ENCODE measurements at places on chromosomes 12 and 14.

- DNase-seq: no peak
Measured at GRCh38 chr12:68207276-68207675, 18.3 kb downstream of the IL26 start.

DNA sequence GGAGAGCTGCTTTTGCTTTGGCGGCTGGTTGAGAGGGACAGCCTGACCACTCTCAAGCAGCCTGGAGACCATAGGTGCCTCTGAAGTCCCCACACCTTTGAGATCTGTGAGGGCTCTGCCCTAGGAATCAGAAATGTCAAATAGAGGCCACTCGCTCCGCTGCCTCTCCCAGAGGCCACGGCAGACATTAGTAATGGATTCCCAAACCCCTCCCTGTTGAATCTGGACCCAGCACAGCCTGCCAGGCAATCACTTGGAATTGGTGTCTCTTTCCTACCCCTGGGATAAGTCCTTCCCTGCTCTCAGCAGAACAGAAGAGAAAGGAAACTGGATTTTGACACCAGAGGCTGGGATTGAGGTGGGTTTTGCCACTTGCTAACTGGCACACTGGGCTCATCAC, 25.0 kb downstream of the MMAB start:
- DNase-seq: no peak

- DNase-seq: no peak
Measured at GRCh38 chr14:69973846-69974245, 94.6 kb downstream of the SMOC1 start.

- no peak for DNase-seq
Measured at GRCh38 chr14:81423504-81423903, 23.4 kb upstream of the STON2 start.

GRCh38 chr12:131456301-131457027, 254.4 kb upstream of the SFSWAP start:
- DNase-seq: no peak

DNA sequence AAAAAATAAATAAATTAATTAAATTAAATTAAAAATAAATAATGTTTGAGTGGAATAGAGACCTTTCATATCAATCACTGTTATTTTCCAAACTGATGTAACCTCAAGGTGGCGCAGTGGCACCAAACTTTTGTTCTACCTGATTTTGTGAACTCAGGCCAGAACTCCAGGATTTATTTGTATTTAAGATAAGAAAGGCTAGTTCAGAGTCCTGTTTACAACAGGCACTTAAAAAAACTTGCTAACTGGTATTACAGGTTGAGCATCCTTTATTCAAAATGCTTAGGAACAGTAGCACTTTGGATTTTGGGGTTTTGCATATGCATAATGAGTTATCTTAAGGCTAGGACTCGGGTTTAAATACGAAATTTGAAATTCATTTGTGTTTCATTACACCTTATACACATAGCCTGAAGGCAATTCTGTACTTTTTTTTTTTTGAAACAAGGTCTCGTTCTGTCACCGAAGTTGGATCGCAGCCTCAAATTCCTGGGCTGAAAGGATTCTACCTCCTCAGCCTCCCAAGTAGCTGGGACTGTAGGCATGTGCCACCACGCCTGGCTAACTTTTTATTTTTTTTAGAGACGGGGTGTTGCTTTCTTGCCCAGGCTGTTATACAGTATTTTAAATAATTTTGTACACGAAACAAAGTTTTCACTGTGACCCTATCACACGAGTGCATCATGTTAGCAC, 32.4 kb downstream of the YY1 start:
- DNase-seq: no peak

DNA sequence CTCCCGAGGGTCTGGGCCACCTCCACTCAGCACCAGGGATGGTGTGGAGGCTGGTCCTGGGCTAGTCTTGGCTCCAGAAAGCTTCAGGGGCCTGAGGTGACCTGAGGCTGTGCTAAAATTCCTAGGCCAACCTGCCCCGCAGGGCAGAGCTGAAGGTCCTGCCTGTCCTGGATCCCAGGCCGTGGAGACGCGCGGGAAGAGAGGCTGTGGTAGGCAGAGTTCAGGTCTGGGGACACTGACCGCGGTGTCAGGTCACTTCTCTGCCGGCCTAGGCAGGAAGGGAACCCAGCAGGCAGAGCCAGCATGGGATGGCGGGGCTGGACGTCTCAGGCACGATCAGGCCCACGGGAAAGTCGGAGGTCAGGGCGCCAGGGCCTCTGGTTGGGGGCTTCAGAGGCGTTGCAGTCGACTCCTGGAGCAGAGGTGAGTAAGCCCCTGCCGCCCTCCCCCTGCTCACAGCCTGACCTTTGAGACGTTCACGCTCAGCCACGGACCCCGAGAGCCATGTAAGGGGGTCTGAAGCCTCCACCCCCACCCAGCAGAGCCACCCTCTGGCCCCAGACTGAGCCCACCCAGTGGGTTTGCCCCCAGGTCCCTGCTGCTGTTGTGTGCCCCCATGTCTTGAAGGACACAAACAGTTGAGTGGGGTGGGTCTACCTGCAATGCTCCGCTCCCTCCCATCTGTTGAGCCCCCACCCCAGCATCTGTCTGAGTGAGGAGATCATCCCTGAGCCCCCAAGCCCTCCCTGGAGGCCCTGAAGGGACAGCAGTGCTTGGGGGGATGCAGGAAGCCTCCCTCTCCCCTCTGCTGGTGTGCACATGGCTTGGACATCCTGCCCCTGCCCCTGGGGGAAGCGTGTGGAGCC, 142.7 kb downstream of the KIF26A start:
- no peak for DNase-seq

DNA sequence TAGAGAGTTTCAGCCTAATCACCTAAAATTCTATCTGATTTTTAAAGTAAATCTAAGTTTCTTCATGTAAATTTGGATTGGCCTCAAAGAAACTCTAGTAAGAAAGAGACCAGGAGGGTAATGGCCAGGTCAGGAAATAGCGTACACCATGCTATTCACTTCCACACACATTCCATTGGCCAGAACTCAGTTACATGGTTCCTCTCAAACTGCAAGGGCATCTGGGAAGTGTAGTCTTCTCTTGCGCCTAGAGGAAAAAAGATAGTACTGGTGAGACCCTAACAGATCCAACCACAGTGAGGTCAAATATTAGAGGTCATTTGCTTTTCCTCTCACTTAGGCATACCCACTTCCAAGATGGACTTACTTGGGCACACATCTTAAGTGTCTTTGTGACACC, 39.1 kb downstream of the MBIP start:
- DNase-seq: no peak

- no peak for DNase-seq
Measured at GRCh38 chr14:95956601-95957460, 80.2 kb downstream of the TUNAR start.

DNA sequence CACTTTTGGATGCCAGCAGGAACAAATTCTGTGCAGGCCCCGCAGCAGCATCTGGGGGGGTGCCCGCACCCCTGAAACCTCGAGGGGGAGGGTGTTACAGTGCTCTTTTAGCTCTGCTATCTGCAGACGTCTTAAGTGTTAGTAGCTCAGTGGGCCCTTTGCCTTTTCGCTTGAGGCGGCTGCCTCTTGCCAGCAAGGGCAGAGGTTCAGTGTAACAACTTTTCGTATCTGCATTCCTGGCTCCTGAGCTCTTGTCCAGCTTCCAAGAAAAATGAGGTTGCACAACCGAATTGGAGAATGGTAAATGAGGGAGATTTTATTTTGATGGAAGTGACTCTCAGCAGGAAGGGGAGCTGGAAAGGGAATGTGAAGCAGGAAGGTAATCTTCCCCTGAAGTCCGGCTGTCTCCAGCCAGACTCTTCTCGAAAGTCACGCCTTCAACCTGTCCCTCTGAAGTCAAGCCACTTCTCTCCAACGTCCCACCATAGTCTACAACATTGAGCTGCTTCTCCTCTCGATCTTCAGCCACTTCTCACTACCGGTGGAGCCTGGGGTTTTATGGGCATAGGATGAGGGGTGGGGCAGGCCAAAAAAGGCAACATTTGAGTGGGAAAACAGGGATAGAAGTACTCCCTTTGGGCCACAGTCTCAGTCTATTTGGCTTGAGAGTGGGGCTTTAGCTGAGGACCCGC, 17.8 kb downstream of the TAS2R50 start:
- no peak for DNase-seq

DNA sequence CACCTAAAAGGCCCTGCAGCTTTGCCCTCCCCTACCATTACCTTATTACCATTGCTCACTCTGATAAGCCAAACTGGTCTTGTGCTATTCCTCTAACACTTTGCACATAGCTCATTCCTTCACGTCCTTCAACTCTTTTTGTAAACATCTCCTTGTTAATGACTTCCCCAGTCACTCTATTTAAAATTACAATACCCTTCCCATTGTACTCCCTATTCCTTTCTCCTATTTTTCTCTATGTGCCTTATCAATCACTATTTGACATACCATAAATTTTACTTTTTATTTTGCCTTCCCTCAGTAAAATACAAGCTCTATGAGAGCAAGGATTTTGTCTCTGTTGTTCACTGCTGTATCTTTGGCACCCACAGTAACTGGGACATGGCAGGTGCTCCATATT, 5.4 kb downstream of the SARNP start:
- DNase-seq: no peak

- no peak for DNase-seq
Measured at GRCh38 chr12:78886719-78887407, 22.3 kb downstream of the SYT1 start.

DNA sequence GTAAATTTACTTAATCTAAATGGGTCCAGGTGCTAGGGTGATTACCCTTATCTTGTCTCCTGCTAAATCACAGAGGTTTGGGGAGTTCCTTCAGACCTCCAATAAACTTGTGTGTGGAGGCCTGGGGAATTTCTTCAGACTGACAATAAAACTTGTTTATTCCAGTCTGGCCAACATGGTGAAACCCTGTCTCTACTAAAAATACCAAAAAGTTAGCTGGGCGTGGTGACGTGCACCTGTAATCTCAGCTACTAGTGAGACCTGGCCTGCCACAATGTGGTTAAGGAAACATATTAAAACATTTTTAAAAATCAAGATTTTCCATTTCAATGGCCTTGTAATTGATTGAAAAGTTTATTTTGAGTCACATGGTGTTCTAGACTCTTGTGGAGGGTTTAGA, 126.9 kb upstream of the FGD4 start:
- DNase-seq: no peak

DNA sequence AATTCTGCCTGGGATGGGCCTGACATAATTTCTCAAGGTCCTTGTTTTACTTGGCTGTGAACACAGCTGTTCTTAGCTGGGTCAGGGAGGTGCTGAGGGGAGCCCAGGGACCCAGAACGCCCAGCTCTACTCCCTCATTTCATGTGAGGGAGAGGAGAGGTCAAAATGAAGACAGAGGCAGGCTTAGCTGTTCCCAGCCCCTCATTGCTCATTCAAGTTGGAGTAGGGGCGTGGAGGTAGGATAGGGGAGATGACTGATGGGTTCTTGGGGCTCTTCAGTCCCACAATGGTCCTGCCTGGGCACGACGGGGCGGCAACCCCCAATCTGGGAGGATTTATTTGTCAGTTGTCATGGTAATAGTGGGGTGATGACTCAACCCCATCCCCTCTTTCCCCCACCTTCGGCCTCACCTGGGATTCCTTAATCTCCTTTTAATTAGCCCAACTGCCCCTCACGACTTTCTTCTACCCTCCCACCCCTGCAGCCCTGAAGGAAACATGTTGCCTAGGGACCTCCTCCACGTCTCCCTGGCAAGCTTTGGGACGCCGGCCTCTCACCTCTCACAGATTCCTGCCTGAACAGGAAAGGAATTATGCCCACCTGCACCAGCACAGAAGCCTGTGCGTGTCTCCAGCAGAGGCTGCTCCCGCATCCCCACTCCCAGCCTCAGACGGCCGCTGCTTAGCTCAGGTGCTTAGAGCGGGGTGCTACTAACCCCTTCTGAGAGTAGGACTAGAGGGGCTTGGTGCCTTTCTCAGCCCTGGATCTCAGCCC, 10.2 kb downstream of the SPRYD3 start:
- no peak for DNase-seq

DNA sequence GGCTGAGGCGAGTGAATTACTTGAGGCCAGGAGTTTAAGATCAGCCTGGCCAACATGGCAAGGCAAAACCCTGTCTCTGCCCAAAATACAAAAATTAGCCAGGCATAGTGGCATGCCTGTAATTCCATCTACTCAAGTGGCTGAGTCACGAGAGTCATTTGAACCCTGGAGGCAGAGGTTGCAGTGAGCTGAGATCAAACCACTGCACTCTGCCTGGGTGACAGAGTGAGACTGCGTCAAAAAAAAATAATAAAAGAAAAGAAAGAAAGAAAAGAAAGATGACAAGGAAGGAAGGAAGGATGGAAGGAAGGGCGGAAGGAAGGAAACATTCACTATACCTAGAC, 159.6 kb upstream of the CNOT2 start:
- DNase-seq: no peak

DNA sequence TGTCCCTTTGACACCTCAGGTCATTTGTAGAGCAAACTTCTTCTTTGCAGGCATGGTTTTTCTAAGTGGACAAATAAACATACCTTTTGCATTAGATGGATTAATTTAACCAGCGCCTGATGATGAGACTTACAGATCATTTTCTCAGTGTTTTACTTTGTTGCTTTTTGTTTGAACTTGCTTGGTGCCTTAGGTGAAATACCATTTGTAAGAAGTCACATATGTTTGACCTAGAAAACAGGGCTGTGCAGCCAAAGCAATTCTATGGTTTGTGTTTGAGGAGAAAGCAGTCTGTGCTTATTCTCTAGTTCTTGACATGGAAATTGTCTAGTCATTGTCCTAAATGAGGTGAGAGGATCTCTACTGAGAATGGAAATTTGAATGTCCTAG, 111.1 kb downstream of the DIP2B start:
- no peak for DNase-seq

GRCh38 chr14:37858733-37859132, 263.3 kb downstream of the TTC6 start:
- DNase-seq: no peak

- DNase-seq: no peak
Measured at GRCh38 chr12:46693034-46693433, 132.8 kb downstream of the SLC38A4 start.

- no peak for DNase-seq
Measured at GRCh38 chr14:23727566-23728335, 91.6 kb downstream of the DHRS2 start.

DNA sequence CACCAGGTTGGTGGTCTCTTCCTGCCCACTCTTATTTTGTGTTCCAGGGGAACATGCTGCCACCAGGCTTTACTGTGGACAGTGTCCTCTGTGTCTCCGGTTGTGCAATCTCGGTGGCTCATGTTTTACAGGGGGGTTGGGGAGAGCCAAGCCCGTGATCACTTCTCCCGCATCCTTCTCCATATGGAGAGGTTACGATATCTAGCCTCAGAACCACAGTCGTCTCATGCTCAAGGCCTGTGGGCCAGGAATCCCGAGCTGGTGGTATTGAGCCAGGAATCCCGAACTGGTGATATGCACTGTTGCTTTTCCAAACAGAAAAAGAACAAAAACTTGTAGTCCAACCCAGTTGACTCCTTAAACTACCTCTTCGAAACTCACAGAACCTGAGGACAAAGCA, 37.0 kb upstream of the INF2 start:
- no peak for DNase-seq

- DNase-seq: no peak
Measured at GRCh38 chr14:72183631-72184030, 251.4 kb downstream of the RGS6 start.

DNA sequence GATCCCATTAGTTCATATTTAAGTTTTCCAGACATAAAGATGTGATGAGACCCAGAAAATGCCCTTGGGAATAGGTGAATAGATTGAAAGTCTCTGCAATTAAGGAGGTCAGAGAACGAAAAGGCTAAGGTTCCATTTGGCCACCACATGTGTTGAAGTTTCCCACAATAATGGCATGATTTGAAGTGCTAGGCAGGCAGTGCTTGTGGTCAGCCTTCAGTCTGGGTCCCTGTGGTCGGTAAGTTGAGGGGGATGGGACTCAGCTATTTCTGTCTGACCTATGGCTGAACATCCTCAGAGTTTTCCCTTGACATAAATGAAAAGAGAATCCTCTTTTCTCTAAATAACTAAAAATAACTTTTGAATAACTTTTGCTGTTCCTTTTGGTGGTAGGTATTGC, 92.4 kb downstream of the PELI2 start:
- no peak for DNase-seq

Data from caudate nucleus (tissue), 63 donors.